ENCODE measurements at places on chromosomes 16 and 17. TPM values are rescaled to one million over a fixed set of nuclear protein-coding genes. Genes with fewer than 3 reads are reported as not detected.

The SCGB1C2 gene
- total RNA-seq = not detected

The EFCAB5 gene
- 0.39 TPM for total RNA-seq

- H3K36me3 ChIP-seq = no peaks in the 10 kb centered on the region
- H3K27me3 ChIP-seq = no peaks in the 10 kb centered on the region
- no peaks in the 10 kb centered on the region for H3K4me1 ChIP-seq
- no peak overlapping the region for H3K27ac ChIP-seq
- no peak overlapping the region for H3K4me3 ChIP-seq
- DNase-seq = no peak
Observed at GRCh38 chr16:89197633-89198416, 2.5 kb downstream of the SLC22A31 start.

- H3K4me1 ChIP-seq = no peaks in the 10 kb centered on the region
- H3K27me3 ChIP-seq = no peaks in the 10 kb centered on the region
- H3K36me3 ChIP-seq = no peaks in the 10 kb centered on the region
- no peak overlapping the region for H3K4me3 ChIP-seq
- no peak overlapping the region for H3K27ac ChIP-seq
- no peak for DNase-seq
Observed at GRCh38 chr16:12965274-12965804, 63.9 kb downstream of the SHISA9 start.

GRCh38 chr17:44005527-44006271 lies 1.3 kb downstream of the NAGS start:
- no peak for DNase-seq
- H3K27ac ChIP-seq = peak overlapping the region; percentile 66
- peaks cover 8% of the 10 kb centered on the region for H3K4me1 ChIP-seq
- no peaks in the 10 kb centered on the region for H3K36me3 ChIP-seq
- peak overlapping the region; percentile 76 for H3K4me3 ChIP-seq

- no peaks in the 10 kb centered on the region for H3K36me3 ChIP-seq
- no peak overlapping the region for H3K4me3 ChIP-seq
- no peak for DNase-seq
Observed at GRCh38 chr17:71334048-71334751, 786.6 kb upstream of the SOX9 start.

GRCh38 chr17:48190871-48191270 lies 83.3 kb downstream of the SNX11 start:
- no peak overlapping the region for H3K4me3 ChIP-seq
- H3K27ac ChIP-seq = no peak overlapping the region
- H3K4me1 ChIP-seq = peaks cover 12% of the 10 kb centered on the region
- no peak for DNase-seq

DNA sequence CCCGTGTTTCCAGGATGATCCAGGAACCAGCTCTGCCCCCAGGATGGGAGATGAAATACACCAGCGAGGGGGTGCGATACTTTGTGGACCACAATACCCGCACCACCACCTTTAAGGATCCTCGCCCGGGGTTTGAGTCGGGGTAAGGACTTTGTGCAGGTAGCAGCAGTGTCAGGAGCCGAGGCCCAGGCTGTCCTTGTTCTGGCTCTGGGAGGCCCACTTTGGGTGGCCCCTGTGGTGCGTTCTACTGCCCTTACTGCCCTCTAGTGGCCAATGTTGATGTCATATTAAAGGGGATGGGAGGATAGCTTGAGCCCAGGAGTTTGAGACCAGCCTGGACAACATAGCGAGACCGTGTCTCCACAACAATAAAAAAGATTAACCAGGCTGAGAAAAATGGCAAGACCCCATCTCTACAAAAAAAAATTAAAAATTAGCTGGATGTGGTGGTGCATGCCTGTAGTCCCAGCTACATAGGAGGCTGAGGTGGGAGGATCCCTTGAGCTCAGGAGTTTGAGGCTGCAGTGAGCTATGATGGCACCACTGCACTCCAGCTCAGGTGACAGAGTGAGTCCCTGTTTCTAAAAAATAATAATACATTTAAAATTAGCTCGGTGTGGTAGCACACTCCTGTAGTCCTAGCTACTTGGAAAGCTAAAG lies 20.9 kb upstream of the CLEC18A start:
- H3K27me3 ChIP-seq = no peaks in the 10 kb centered on the region
- no peaks in the 10 kb centered on the region for H3K4me1 ChIP-seq
- no peak for DNase-seq

All from Panc1 (cell line).